ENCODE measurements at places on chromosomes 16 and 17.
A peak's percentile ranks its signal among the peaks of the same experiment; 100 is the strongest.

- DNase-seq, result no peak
These were observed 386.4 kb upstream of the TNRC6C start for GRCh38 chr17:77572065-77572601.

- DNase-seq, result no peak
These were observed 323.2 kb upstream of the CDH5 start for GRCh38 chr16:66043326-66043725.

- no peak for DNase-seq
These were observed 63.6 kb upstream of the KIFC3 start for GRCh38 chr16:57865746-57866528.

GRCh38 chr16:588639-588888 lies 1.3 kb upstream of the RAB40C start:
- DNase-seq, result peak; percentile 74

- DNase-seq, result no peak
These were observed 11.5 kb downstream of the HAPSTR1 start for GRCh38 chr16:9102943-9103342.

DNA sequence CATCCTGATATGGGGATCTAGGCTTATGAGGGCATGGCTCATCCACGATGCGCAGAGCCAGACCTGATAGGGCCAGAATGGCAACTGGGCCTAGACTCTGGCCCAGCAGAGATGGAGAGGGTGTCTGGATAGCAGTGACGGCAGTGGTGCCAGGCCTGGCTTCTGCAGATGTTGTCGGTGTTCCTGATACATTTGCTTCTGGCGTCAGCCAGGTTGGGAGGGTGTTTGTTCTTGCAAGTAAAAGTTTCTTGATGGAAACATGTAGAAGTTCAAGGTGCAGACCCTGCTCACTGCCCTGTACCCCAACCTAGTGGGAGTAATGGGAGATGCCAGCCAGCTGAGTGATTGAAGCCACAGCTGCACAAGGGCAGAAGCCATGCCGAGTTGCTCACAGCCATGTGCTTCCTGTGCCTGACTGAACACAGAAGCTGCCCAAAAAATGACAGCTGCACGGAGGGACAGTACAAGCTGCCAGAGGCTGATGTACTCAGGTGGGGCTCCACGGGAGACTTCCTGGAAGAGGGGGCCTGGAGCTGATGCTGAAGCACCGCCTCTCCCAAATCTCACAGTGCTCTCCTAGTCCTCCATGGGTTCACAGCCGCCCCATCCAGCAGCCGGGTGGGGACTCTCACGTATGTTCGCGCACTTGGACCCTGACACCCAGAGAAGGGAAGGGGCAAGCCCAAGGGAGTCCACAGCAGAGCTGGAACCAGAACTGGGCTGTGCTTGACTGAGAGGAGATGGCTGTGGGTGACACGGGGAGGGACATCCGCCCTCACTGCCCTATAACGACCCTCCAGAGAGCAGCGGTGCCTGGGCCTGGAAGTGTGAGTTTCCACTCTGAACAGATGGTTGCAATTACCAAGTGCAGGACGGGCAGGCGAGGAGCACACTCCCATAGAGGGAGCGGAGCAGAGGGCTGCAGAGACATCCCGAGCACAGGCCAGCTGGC lies 78.7 kb downstream of the N4BP1 start:
- DNase-seq, result no peak

DNA sequence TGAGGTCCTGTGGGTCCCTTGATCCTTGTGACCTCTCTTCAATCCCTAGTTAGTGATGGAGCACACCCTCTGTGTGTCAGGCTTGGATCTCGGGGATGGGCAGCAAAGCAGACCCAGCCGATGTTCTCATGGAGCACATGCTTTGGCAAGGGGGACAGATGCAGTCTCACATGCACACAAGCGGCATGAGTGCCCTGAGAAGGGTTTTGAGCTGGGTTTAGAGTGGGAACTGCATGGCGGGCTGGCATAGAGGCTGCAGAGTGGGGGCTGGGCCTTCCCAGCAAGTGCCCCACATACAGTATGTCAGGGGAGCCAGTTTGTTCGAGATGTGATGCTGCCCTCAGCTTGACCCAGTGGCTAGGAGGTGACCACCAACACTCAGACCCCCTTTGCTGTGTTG lies 41.6 kb downstream of the B9D1 start:
- no peak for DNase-seq

DNA sequence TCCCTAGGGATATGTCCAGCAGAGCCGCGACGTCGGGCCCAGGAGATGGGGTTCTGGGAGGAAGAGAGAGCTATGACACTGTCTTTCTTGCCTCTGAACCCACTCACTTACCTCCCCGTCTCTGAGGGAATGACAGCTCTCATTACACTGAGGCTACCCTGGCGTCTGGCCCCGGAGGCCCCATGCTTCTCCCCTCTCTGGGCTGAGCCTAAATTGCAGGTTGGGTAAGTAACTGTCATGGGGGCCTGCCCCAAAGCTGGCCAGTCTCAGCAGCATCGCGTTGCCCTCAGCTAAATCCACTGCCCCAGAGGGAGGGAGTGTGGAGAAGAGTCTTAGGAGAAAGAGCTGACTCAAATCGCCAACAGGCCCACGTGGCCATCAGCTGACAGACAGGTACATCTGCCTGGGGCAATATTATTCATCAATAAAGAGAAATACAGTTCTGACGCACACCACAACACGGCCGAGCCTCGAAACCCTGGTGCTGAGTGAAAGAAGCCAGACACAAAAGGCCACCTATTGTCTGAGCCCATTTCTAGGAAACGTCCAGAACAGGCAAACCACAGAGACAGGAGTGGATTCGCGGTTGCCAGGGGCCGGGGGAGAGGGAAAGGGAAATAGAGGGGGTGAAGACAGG lies 156.4 kb downstream of the C16orf95 start:
- DNase-seq, result no peak

GRCh38 chr16:4604401-4604800 lies 10.3 kb downstream of the UBALD1 start:
- DNase-seq, result no peak

DNA sequence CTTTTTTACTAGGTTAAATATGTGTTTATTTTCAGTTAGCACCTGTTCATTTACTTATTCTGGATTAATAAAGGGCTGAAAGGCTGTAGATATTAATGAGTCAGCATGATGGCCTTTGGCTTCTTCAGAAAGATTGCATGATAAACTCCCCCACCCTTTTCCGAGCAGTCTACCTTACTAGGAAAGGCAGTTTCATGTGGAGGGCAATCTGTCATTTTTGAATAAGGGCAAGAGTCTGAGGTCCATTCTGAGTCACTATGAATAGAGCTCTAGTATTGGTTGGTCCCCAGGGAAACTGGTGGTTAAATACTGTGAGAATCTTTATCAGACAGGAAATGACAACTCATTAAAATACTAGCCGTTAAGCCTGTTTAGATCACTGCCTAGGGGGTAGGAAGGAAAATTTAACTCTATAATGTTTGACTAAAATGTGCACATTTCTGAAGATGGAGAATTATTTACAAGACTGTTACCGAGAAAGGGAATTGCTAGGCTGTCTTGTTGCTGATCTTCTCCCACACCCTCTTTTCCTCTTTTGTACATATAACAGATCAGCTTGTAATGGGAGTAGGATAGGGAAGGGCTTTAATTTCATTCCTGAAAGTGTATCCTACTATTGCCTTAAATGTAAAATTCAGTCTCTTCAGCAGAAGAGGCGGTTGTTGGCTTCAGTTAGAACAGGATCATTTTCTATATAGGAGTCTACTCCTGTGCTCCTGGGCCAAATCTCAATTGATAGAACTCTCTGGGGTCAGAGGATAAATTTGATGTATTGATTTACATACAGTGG lies 63.3 kb downstream of the TUBD1 start:
- peak; percentile 74 for DNase-seq

- no peak for DNase-seq
These were observed 36.8 kb upstream of the CES5A start for GRCh38 chr16:55912022-55912421.

- no peak for DNase-seq
These were observed 87.9 kb downstream of the N4BP1 start for GRCh38 chr16:48522041-48522440.

DNA sequence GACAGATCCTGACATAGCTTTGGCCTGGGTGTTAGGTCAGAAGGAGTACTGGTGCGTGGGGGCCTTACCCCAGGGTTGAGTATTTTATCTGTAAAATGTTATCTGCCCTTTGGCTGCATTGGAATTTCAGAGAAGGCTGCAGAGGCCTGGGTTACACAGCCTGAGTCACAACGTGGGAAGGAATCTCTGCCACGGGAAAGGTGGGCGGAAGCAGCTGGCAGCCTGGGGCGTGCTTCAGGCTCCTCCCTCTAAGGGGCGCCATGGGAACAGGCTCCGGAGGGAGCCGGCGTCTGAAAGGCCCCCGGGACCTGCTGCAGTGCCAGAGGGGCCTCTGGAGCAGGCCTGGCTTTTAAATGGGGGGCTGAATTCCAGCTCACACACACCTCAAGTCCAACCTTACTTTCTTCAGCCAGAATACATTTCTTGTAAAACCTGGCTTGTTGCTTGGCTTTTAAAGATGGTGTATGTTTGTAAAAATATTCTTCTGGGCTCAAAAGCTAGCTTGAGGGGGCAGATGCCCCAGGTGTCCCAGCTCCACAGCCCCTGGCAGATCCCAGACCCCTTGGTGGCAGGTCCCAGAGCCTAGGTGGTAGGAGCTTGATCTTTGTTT lies 142.2 kb downstream of the RAB11FIP4 start:
- peak; percentile 51 for DNase-seq

DNA sequence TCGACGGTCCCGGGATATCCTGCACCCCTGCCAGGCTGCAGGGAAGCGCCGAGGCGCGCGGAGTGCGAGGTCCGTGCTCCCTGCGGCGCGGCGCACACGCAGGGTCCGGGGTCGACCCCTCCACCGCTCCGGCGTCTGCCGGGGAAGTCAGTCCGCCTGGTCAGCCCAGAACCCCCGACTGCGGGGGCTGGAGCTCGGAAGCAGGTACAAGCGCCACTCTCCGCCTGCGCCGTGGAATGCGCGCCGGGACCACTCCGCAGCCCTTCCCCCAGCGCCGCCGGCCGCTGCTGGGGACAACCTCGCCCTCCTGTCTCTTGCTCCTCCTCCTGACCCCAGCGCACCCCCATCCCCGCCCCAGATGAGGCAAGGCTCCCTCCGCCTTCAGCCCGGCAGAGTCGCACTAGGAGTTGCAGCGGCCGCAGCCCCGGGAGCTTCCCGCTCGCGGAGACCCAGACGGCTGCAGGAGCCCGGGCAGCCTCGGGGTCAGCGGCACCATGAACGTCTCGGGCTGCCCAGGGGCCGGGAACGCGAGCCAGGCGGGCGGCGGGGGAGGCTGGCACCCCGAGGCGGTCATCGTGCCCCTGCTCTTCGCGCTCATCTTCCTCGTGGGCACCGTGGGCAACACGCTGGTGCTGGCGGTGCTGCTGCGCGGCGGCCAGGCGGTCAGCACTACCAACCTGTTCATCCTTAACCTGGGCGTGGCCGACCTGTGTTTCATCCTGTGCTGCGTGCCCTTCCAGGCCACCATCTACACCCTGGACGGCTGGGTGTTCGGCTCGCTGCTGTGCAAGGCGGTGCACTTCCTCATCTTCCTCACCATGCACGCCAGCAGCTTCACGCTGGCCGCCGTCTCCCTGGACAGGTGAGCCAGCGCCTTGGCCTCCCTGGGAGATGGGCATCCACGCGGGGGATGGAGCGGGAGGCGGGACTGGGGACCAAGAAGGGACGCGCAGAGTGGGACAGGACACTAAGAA lies at the start of gene GALR2:
Gene GALR2 (plus strand): TSS at position 392 of the 974 bp plus-strand sequence. CDS start 103 bp downstream, at position 495.
- DNase-seq, result no peak

GRCh38 chr17:28812748-28813377 lies 29.7 kb downstream of the FAM222B start:
- DNase-seq, result no peak

DNA sequence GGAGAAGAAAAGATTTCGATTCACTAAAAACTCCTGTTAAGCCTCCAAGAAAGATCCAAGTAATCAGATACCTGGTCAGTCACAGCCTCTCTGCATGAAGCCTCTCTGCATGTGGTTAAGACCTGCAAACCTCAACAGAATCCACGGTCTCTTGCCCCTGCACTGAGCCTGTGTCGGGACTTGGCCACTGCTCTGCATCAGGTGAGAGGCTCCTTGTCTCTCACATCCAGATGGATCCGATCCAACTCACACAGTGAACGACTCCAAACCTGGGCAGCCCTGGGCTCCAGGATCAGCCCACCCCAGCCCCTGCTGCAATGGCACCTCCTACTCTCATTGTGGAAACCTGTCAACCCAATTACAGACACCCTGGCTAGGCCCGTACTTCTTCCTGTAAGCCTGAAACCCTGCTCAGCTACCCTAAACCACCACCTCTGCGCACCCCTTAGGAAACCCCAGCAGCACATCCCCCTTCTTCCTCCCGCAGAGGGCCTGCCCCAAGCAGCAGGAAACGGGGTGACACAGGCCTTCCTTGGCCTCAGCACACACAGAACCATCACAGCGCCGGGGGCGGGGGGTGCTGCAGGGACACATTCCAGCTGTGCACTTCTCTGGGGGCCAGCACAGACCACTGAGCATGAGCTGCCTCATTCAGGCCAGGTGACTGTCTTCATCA lies 129.5 kb downstream of the ANKRD11 start:
- peak; percentile 78 for DNase-seq

DNA sequence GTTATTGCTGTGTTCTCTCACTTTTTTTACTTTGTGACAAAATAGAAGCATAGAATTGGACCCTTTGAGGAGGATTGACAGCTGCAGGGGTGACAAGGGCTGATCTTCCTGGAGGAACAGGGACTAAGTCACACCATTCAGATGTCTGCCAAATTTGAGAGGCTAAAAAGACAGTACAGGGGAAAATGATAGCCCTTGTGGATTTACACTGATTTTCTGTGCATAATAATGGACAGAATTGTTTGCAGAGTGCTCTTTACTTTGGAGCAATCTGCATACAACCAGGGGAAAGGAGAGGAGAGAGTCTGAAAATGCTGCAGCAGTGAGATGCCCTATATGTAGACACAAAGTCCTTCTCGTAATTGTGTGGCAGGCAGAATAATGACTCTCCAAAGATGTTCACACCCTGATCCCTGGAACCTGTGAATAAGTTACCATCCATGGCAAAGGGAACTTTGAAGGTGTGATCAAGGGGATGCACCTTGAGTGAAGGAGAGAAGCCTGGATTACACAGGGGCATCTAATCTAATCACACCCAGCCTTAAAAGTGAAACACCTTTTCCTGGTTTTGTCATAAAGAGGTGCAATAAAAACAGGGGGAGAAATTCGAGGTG lies 221.4 kb upstream of the CPHXL start:
- no peak for DNase-seq
